ENCODE measurements at places on chromosomes 4 and X.

DNA sequence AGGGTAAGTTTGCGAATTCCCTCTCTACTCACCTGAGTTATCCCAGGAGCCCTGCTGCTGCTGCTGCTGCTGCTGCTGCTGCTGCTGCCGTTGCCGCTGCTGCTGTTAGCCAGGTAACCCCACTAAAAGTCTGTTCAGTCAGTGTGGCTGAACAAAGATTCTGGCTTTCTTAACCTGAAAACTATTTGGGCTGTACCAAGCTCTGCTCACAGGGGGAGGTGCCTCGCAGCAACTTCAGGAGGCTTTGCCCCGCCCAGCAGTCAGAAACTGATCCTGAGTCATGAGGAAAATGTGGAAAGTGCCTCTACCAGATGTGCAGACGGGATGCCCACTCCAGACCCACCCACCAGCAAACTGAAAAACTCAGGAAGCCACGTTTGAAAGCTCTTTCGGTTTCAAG, at the start of gene CAPN6:
TSS of gene CAPN6 (minus strand) at position 145 of the 400 bp plus-strand sequence. CDS start 6,547 bp downstream, outside the sequence.
- DNase-seq = no peak

DNA sequence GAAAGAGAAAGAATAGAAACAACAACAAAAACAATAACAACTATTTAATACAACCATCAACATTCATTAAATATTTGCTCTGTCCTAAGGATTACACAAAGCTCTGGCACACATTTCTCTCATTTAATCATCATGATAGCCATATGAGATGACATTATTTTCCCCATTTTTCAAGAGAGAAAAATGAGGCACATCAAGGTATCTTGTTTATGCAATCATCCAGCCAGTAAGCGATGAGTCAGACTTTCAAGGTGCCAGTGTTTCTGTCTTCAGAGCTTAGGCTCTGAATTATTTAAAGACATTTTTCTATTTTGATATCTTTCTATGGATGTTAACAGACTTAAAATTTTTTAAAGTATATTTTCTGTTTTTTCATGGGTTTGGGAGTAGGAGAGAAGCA, 541.8 kb upstream of the SMIM31 start:
- DNase-seq = no peak

GRCh38 chrX:42720209-42720608, 57.8 kb downstream of the PPP1R2C start:
- DNase-seq = no peak

DNA sequence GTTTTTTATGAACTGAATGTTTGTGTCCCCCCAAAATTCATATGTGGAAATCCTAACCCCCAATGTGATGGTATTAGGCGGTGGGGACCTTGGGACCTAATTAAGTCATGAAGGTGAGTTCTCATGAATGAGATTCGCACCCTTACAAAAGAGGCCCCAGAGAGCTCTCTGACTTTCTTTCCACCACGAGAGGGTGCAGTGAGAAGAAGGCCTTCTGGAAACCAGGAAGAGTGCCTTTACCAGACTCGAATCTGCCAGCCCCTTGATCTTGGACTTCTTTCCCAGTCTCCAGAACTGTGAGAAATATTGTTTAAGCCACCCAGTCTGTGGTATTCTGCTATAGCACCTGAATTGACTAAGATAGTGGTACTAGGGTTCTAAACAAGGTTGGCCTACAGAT, 40.8 kb downstream of the STK26 start:
- no peak for DNase-seq

- no peak for DNase-seq
These were observed 37.9 kb upstream of the PAPSS1 start for GRCh38 chr4:107757864-107758476.

GRCh38 chr4:58191109-58191508, 1080.9 kb upstream of the IGFBP7 start:
- DNase-seq = no peak

DNA sequence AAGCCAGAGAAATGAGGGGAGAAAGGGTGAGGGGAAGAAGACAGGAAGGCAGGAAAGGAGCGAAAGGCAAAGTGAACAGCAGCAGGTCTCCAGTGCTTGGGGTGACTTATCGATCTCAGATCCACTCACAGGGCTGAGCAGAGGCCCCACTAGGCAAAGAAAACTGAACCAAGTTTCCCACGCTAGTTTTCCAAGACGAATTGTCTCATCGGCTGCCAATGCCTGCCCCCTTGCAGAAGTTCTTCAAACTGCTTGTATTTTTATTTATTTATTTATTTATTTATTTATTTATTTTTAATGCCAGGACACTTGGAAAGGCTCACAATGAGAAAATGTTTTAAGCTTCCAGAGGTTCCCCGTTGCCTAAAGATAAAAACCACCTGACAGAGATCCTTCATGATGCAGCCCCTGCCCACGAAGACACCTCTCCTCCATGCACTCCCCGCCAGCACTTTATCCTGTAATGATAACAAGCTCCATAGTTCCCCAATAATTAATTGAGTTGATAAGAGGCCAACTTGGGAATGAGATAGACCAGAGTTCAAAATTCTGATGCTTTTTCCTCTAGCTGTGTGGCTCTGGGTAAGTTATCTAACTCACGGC, 43.2 kb downstream of the QDPR start:
- no peak for DNase-seq

DNA sequence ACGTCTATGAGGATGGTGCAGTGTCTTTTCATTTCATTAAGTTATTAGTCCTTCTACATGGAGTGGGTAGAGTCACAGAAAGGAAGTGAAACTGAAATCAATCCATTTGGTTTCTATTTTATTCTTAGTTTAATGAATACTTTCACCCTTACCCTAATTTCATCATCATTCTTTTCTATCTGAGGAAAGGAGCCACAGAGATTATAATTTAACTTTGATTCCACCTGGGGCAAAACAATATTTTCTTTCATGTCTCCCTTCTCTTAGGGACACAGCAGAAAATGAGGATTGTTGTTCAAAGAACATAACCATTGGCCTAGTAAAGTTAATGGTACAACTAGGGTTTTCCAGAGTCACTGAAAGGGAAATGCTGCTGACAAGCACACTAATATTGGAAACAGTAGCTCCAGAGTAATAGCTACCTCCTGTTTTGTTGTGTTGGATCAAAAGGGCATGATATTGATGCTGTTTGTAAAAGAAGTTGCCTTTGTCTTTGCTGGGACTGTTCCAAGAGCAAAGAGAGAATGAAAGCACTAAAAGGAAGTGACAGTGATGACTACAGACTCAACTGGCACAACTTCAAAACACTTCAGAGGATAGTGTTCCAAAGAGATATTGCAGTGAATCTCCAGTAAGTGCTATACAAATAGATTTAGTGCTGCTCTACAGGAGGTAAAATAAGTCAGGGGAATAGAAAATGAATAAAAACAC, 247.1 kb upstream of the PITX2 start:
- DNase-seq = no peak

- no peak for DNase-seq
These were observed 94.8 kb upstream of the PCDH18 start for GRCh38 chr4:137626942-137627738.

- DNase-seq = no peak
These were observed 1.2 kb upstream of the HCCS start for GRCh38 chrX:11109968-11110367.

DNA sequence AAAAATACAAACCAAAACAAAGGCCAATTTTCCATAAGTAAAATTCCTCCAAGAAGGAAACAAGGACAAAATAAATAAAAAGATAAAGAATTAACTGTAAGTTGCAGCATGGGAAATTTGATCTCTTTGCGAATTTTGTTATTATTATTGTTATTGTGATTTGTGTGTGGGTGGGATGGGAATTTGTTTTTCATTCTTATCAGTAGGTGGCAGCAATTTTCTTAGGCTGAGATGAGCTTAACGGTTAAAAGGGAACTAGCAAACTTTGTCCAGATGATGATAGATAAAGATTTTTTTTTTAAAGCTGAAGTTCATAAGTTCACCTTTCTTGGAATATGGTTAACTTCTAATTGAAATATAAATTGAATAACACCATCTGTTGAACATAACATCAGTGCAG, 83.2 kb upstream of the IL1RAPL2 start:
- DNase-seq = no peak

DNA sequence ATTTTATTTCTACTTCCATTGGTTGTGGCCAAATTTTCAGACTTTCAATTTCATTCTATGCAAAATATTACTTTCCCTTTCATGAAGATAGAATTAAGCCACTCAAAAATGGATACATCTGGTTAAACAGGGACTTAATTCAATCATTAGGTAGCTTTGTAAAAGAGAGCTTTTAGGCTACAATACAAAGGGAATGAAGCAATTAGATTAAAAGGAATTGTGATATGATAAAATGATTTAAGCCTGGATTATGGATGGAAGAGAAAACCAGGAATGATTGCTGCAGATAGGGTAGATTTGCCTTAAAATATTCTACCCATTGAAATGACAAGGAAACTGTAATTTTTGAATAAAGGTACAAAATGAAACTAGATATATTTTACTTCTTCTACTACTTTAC, 134.6 kb upstream of the PDHA2 start:
- no peak for DNase-seq

GRCh38 chrX:130555341-130555740, 153.6 kb downstream of the RBMX2 start:
- DNase-seq = no peak

GRCh38 chrX:74550295-74550802, 64.1 kb downstream of the RLIM start:
- peak; percentile 80 for DNase-seq

GRCh38 chr4:9899306-9900055, 118.0 kb downstream of the DRD5 start:
- no peak for DNase-seq

- DNase-seq = no peak
These were observed 45.7 kb upstream of the HMX1 start for GRCh38 chr4:8917321-8917811.

GRCh38 chr4:126071346-126072333, 756.9 kb downstream of the FAT4 start:
- no peak for DNase-seq

DNA sequence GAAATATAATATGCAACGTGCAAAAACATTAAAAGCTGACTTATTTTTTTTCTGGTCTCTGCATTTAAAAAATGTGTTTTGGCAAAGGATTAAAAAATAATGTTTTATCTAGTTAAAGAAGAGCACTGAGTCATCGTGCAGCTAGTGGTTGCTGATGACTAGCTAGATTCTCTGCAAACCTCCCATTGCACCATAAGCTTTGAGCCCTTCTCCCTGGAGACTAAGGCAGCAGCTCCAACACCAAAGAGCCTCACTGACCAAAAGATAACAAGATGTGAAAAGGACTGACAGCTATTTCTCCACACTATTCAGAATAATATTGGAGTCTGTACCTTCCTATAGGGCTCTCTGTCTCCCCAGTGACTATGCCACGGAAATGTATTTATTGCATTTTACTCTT, 424.3 kb downstream of the SLITRK2 start:
- DNase-seq = no peak

- no peak for DNase-seq
These were observed 2.4 kb downstream of the GLRA3 start for GRCh38 chr4:174826660-174827059.

DNA sequence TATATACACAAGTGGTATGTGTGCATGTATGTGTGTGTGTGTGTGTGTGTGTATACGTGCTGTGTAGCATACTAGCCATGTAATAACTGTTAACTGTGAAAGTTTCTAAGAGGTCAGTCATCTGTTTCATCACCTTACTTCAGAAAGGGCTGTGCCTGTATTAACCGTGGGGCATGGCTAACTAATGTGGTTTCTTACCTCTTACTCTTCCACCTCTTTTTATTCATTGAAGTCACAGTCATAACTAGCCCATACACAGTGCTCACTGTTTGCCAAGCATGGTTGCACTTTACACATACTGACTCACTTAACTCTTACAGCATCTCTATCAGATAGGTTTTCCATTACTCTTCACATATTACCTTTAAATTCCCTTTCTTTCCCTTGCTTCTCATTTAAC, 23.7 kb upstream of the LRAT start:
- no peak for DNase-seq

DNA sequence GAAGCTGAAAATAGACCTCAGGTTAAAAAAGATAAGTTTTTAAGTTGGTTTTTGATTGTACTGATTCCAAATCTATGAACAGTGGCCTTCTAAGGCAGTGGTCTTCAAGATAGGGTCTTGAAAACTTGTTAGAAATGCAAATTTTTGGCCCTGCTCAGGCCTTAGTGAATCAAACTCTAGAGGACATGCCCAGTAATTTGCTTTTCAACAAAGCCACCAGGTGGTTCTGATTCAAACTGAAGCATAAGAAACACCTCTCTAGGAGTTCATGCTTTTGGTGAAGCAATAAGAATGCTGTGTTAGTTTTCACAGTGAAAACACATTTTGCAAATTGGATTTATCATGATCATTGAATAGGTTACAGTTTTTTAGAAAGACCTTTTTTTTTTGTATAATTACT, 1849.4 kb upstream of the AGA start:
- no peak for DNase-seq

- DNase-seq = no peak
These were observed 1.4 kb downstream of the BEX5 start for GRCh38 chrX:102154218-102154860.

DNA sequence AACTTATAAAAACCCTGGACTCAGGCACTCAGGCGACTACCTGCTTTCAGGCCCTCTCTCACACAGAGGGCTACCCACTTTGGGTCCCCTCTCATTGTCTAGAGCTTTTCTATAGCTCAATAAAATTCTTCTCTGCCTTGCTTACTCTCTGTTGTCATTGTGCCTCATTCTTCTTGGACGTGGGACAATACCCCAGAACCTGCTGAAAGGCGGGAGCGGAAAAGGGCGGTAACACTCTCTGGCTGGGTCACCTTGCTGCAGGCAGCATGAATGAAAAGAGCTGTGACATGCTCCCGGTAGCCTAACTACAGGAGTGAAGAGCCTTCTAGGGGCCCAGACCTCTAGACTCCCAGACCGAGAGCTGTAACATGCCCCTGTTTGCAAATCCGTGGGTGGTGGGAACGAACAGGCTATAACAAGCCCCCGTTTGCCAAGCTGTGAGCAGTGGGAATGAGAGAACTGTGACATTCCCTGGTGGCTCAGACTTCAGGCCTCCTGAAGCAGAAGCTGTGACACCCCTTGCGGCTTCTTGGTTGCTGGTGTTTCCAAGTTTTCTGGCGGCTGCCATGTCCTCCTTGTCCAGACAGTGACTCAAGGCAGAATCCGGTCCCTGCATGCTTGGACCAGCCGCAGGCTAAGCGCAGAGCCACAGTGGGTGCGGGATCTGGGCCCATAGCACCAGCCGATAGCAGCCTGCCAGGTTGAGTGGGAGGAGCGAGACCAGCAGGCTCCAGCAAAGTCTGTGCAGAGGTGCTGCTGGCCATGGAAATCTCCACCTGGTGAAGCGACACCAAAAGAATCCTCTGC, 684.6 kb downstream of the ARAP2 start:
- DNase-seq = no peak

DNA sequence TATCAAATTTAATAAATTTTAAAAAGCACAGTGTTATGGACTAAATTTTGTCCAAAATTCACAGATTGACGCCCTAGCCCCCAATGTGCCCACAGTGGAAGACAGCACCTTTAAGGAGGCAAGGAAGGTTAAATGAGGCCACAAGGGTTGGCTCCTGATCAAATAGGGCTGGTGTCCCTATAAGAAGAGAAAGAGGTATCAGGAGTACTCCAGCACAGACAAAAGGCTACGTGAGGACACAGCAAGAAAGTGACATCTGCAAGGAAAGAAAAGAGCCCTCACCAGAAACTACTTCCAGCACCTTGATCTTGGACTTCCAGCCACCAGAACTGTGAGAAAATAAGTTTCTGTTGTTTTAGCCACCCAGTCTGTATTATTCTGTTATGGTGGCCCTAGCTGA, 48.8 kb downstream of the FAM13A start:
- no peak for DNase-seq

- no peak for DNase-seq
These were observed 88.4 kb downstream of the LRP2BP start for GRCh38 chr4:185307136-185307950.

GRCh38 chr4:6354119-6354518, 84.5 kb downstream of the WFS1 start:
- no peak for DNase-seq

- no peak for DNase-seq
These were observed 6.8 kb downstream of the STAP1 start for GRCh38 chr4:67565284-67565683.

Data from stimulated activated CD4-positive, alpha-beta T cell treated with anti-CD3 and anti-CD28 coated beads, Interleukin-1b, Interleukin-23, amount 100 ng/mL, for 48 hours (primary cell).